Bronchial epithelial cell (primary cell): ENCODE measurements at places on chromosomes 7 and 10. TPM values are rescaled to one million over a fixed set of nuclear protein-coding genes. Genes with fewer than 3 reads are reported as not detected.

The FAM3C gene
- 41.9 and 42.6 TPM in 2 replicates for total RNA-seq

The NPC1L1 gene
- total RNA-seq = under 0.01 TPM in 2 replicates

The TBX20 gene
- under 0.01 TPM in 1 of 2 replicates, not detected in the other for total RNA-seq

The GNGT1 gene
- total RNA-seq = not detected in 2 replicates

The CYP3A7 gene
- not detected in 2 replicates for total RNA-seq

The HNRNPA2B1 gene
- 62.7 and 107 TPM in 2 replicates for total RNA-seq

The CLCN1 gene
- under 0.01 and 0.13 TPM in 2 replicates for total RNA-seq

The ITPRID1 gene
- not detected in 2 replicates for total RNA-seq

The SEMA3C gene
- 147 and 178 TPM in 2 replicates for total RNA-seq

The PI4K2A gene
- 25.5 and 33.7 TPM in 2 replicates for total RNA-seq

The FGFBP3 gene
- 0.26 and 0.38 TPM in 2 replicates for total RNA-seq

The C10orf95 gene
- 2.9 and 6.3 TPM in 2 replicates for total RNA-seq

The KCNH2 gene
- total RNA-seq = under 0.01 and 0.13 TPM in 2 replicates

The VENTX gene
- total RNA-seq = not detected in 2 replicates

The LRRN3 gene
- total RNA-seq = not detected in 2 replicates

The EVX1 gene
- total RNA-seq = not detected in 2 replicates
